Stimulated activated CD8-positive, alpha-beta memory T cell treated with anti-CD3 and anti-CD28 coated beads, Interleukin-4, amount 100 ng/mL, for 48 hours (primary cell): ENCODE measurements at places on chromosomes 12 and 14.

- DNase-seq, result no peak
Measured at GRCh38 chr12:123705935-123706334, 6.2 kb upstream of the ATP6V0A2 start.

DNA sequence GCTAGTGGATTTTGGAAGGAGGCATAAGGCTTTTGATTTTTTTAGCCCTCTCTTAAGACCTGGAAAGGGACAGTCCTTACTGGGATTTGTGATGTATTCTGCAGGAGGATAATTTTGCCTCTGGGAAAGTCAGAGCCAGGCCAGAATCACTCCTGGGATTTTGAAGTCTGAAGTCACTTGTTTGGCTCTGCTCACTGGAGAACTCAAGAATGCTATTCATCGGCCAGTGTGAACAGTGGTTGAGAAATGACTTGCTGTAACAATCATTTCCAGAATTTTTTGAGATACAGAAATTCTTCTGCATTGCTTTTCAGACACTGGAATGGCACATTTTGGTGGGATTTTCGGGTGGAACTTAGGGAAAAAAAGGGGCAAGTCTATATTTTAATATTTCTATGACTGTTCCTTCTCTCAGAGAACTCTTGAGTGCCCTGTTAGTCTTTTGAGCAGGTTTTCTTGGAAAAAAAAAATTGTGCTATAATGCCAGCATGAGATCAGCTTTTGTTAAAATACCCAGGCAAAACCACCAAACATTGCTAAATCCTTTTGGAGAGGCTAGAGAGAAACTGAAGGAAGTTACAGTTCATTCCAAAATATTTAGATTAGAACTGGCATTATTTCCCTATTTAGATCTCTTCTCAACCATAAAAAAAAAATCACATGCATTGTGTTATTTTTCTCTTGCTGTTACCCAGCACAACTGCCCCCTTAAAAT is 26.1 kb upstream of the BHLHE41 start:
- no peak for DNase-seq

- DNase-seq, result no peak
Measured at GRCh38 chr14:84819528-84819927, 710.4 kb upstream of the FLRT2 start.

DNA sequence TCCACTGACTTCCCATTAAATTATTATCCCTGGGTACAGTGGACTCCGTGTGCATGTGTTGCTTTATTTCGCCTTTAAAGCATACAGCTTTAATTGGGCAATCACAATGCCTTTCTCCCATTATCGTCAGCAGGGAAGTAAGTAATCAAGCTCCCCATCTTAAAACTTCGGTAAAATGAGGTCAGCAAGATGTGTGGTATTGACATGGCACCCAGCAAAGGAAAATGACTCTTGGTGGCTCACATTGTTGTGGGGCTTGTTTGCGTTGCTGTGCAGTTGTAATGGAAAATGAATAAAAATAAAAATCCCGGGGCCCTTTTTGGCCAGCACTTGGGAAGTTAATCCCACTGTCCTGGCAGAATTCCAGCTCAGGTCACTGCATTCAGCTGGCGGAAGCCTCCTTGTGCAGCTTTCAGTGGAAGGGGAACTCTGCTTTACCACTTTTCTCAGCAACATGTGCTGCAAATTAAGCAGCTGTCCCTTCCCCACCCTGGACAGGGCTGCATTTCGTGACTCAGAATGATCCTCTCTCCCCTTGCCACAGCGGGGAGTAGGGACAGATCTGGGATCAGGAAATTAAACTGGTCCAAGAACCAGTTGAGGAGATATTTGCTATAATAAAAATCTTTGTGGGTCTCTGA is 13.9 kb upstream of the ATP2A2 start:
- DNase-seq, result no peak

- no peak for DNase-seq
Measured at GRCh38 chr12:66003951-66004350, 126.6 kb downstream of the LLPH start.

DNA sequence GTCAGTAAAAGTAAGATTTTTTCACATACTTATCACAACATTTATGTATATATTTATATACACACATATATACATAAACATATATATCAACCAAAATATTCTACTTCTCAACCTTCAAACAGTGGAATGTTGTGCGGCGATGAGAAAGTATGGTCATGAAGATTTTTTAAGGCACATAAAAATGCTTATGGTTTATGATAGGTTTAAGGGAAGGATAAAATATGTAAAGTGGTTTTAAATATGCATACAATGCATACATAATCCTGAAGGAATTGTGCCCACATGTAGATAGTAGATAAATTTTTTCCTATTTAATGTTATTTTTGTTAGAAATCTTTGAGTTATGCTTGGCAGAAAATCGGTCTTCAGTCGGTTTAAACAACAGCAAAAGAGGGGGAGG is 182.7 kb downstream of the ANO6 start:
- no peak for DNase-seq

DNA sequence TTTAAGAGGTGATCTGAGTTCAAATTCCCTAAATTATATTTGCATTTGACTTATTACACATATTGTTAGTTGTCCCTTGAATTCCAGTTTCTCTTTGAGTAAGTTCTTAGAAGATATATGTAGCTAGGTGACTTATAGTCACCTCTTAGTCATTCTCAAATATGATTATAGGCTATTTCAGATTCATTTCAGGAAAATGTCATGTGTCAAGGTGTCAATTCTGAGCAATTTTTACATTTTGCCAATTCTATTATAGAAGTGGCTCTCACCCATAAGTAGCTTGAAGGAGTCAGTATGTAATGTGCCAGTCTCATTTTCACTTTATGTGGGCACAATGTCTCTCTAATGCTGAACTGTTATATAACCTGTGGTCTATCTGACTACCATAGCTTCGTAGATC is 623.4 kb downstream of the DIO2 start:
- DNase-seq, result no peak

GRCh38 chr14:69873877-69874780 is 5.1 kb upstream of the SMOC1 start:
- no peak for DNase-seq

GRCh38 chr12:113310489-113310888 is 24.4 kb downstream of the SLC8B1 start:
- DNase-seq, result no peak

- DNase-seq, result no peak
Measured at GRCh38 chr12:116962197-116962596, 51.4 kb downstream of the FBXW8 start.

DNA sequence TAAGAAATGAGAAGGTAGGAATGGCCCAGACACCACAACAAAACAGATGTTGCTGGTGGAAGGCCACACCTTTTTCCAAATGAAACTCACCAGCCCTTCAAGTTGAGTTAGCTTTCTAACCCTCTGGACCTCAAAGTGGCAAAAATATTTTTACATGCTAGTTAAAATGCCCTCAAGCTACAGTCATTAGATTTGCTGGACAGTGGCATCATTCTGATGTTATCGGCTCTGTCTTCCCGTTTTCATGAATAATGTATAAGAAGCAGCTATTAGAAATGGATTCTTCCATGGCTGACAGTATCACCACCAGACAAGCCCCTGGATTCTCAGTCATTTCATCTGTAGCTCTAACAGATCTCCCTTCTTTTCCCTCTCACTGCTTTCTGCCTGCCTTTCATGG is 37.1 kb upstream of the PLXNC1 start:
- DNase-seq, result no peak

DNA sequence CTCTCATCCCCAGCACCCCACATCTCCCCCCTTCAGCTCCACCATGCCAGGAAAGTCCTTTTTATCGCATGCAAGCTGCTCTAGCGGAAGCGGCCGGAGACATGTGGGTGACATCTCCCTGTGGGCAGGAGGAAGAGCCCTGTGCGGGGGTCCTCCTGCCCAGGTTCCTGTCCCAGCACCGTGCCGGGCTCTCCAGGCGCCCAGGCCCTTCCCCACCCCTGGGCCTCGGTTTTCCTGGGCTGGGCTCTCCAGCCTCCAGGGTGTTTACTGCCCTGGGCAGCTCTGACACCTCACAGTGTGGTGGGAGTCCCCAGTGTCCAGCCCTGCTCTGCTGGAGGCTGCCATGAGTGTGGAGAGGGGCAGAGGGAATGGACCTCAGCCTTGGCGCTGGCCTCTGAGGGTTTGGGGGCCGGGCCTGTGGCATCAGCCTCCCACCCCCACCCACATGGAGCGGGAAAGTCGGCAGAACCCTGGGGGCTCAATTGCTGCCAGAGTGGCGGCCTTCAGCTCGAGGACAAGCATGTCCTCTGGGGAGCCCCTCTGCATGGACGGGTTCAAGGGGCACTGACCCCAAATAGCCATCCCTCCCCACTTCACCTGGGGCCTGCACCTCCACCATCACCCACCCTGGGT is 16.9 kb downstream of the ASPG start:
- no peak for DNase-seq

- no peak for DNase-seq
Measured at GRCh38 chr14:31945074-31945613, 132.0 kb upstream of the ARHGAP5 start.

DNA sequence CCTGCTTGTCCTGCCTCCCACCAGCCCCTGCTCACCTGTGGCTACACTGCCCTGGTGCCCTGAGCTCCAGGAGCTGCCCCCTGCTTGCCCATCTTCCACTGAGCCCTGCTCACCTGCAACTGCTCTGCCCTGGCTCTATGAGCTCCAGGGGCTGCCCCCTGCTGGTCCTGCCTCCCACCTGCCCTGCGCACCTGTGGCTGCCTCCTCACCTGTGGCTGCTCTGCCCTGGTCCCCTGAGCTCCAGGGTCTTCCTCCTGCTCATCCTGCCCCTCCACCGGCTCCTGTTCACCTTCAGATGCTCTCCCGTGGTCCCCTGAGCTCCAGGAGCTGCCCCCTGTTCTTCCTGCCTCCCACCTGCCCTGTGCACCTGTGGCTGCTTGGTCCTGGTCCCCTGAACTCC is 247.6 kb downstream of the TMEM121 start:
- DNase-seq, result no peak

- DNase-seq, result no peak
Measured at GRCh38 chr12:110348431-110349059, 55.0 kb downstream of the ANAPC7 start.

DNA sequence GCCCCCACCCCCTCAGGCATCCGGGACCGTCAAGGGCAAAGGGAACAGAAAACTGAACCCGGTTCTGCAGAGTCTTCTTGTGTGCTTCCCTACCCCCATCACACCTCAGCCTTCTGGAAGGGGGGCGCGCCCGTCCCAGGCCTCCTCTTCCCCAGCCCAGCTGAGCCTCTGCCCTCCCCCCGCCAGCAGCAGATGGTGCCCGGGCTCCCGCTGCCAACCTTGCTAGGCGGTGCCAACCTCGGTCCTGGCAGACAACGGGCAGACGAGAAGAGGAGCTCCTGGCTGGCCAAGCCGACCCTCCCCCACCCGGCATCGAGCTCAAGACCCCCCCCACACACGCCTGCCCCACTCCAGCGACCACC is 8.7 kb downstream of the STAC3 start:
- no peak for DNase-seq

GRCh38 chr12:69986114-69986513 is 161.1 kb downstream of the MYRFL start:
- DNase-seq, result no peak

DNA sequence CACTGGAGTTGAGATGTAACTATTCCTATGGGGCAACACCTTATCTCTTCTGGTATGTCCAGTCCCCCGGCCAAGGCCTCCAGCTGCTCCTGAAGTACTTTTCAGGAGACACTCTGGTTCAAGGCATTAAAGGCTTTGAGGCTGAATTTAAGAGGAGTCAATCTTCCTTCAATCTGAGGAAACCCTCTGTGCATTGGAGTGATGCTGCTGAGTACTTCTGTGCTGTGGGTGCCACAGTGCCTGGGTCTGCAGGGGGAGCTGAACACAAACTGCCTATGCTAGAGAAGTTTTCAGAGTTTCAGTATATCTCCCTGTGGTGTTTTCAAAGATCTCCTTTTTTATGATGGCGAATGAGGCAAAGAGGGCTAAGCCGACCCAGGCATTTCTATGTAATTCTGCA is 179.2 kb upstream of the OR4E1 start:
- no peak for DNase-seq

DNA sequence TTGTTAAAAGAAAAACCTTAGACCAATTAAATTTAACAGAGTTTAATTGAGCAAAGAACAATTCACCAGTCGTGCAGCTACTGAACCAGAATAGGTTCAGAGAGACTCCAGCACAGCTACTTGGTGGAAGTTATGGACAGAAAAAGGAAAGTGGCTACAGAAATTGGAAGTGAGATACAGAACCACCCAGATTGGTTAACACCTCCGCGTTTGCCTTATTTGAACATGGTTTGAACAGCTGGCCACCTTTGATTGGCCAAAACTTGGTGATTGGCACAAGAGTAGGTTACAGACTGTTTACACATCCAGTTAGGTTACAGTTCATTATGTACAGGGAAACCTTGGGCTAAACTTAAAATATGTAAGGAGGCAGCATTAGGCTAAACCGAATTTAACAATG is 54.9 kb downstream of the SRGAP1 start:
- DNase-seq, result no peak

- peak; percentile 50 for DNase-seq
Measured at GRCh38 chr12:6367065-6367968, 8.0 kb downstream of the SCNN1A start.

- no peak for DNase-seq
Measured at GRCh38 chr12:113471619-113472171, at the start of gene LHX5. Gene LHX5 (minus strand): TSS chr12:113471871. CDS start chr12:113471498, 373 bp downstream.

DNA sequence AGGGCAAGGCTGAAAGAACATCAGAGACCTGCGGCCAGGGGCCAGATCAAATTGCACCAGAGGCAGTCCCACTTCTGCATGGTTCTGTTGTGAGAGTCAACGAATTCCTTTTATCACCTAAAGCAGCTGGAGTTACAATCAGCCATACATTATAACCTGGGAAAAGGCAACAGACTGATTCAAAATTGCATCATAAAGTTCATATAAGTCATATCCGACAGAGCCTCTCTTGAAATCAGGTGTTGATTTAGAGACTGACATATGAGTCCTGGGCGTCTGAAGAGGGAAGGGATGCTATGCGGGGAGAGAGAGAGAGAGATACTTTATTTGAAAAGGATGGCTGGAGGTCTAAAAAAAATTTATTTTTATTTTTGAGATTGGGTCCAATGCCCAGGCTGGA is 89.4 kb downstream of the EFCAB11 start:
- DNase-seq, result no peak

DNA sequence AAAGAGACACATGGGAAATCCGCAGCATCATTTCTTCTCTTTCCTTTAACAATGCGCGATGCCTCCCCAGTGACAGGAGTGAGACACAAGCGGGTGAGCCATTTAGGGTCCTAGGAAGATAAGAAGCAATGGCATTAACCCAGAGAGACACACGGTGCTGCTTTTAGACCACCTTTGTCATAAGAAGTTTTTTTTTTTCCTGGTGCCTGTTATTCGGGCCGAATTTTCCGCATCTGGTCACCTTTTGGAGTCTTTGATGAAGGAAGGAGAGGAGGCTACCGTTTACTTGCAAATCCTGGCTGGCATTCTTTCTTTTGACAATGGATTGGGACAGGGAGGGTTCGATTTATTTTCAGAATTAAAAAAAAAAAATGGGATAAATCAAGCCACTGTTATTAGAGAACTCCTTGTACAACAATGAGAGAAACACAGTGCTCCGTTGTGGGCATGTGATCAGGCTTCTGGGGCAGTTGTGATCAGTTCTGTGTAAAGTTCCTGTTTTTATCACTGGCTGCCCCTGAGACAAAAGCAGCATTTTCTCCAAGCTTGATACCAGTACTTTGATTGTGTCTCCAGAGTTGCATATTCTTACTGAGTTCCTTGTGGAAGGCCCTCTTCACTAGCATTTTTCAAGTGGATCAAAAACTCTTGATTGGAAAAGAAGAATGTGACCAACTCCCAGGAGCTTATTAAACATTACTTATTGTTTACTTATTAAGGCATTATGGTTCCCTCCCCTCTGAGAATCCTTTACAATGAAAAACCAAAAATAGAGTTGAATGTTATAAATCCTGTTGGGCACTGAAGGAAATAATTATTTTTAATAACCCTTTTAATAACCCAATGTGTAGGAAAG is 1.1 kb downstream of the DIP2B start:
- no peak for DNase-seq
